ENCODE measurements at places on chromosomes 13 and 19. TPM values are rescaled to one million over a fixed set of nuclear protein-coding genes. Genes with fewer than 3 reads are reported as not detected.

Gene PPAN
- total RNA-seq: 31.0 TPM

Gene MARCHF2
- 37.5 TPM for total RNA-seq

Gene PSG1
- total RNA-seq: not detected

Gene PDX1
- total RNA-seq: not detected

Gene TEAD2
- total RNA-seq: 33.3 TPM

Gene JSRP1
- not detected for total RNA-seq

Measured in pericardium fibroblast (primary cell).